Fibroblast of upper back skin (primary cell): ENCODE measurements at places on chromosomes 2 and 18.

DNA sequence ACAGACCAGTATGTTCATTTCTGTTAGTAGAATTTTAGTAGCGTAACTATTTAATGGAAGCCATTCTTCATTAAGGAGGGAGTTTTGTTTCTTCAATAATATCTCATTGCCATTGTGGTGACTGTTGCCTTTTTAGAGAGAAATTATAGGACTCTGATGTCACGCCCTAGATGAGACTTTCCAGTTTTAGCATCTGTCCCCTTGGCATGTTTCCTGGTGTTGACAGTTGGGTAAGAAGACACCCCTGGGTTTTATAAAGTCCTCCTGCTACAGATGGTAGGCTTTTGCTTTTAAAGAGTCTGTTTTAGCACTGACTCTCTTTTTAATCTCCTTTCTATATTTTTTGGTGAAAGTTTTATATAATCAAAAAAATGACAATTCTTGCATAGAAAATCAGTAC, 41.9 kb downstream of the KCNJ3 start:
- DNase-seq, result no peak

DNA sequence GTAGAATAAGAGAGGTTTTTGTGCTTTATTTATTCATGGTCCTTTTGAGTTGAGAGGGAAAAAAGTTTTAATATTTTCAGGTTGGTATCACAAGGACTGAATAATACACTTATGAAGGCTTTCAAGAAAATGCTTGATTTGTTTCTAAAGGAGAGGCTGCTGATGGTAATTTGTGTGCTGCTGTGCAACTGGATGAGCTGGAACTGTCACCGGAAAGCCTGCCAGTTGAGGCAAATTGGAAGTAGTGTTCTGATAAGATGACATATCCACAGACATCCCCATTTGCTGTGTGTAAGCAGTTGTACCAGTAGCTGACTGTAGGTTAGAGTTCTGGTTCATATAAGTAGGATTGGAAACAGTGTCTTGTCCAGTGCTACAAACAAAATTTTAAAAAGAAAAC, 21.6 kb upstream of the CACNB4 start:
- DNase-seq, result no peak

DNA sequence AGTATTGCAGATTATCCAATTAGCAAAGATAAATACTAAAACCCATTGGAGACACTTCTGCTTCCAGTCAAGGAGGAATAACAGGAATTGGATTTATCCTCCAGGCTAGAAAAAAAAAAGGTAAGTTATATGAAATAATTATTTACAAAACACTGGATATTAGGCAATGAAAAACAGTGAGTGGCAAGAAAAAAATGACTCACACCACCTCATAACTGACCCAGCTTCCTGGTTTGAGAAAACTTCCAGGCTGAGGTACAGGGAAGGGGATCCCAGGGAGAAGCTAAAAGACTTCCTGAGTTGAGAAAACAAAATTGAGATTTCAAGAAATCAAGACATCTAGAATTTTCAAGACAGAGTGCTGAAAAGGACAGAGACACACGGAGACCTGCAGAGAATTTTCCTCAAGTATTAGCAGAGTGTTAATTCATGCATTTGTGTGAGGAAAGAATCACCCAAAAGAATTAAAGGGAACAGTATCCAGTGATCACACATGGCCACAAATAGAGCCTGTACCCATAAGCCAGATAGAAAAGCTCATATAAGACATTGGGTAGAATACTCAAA, 17.4 kb downstream of the SRD5A2 start:
- DNase-seq, result no peak

DNA sequence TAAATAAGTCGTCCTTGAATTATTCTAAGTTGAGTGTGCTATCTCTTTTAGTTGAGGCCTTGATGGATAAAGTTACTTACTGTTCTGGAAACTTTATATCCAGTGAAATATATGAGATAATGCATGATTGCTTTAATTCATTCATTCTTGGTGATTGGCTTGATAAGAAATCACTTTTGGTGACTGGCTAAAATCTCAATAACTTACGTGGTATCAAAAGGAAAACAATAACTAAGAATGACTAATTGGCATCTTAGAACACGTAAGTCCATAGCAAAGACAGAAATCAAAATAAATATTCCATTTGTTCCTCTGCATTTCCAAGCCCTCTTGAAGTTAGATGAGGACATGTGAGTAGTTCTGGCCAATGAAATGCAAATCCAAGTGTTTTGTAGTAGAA, 251.6 kb downstream of the NUP35 start:
- no peak for DNase-seq

DNA sequence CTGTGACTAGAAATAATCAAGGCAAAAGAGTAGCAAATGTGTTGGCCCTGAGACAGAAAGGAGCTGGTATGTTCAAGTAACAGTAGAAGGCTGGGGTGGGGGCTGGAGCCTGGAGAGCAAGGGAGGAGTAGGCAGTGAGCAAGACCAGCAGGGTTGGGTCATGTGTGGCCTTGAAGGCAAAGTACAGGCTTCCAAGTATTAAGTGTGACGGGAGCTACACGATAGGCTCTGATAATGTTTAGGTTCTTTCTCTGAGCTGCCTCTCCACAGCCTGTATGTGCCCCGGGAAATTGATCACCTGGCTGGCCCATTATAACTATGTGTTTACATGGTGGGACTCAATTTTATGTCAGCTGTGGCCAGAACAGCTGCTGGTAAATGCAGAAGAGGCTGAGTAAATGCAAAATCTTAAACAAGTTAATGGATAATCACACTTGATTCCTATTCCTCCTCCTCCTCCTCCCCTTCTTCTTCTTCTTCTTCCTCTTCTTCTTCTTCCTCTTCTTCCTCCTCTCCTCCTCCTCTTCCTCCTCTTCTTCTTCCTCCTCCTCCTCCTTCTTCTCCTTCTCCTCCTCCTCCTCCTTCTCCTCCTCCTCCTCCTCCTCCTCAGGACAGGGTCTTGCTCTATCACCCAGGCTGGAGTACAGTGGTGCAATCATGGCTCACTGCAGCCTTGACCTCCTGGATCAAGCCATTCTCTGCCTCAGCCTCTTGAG, 9.3 kb downstream of the IL1F10 start:
- DNase-seq, result no peak

DNA sequence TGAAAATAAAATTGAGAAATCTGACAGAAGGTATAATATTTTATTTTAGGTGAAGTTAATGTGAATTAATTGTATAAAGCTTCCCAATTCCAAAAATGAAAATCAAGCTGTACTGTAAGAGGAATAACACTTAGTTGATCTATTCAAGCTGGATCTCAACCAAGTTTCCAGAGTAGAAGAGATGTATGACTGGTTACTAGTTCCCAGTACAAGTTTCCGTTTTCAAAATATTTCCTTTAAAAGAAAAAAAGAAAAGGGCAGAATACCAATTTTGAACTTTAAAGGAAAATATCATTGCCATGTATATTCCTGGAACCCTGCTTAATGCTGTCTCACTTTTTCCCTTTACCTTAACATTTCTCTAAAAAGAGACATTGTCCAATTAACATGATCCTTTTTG, 308.5 kb downstream of the IRS1 start:
- DNase-seq, result peak; percentile 38

GRCh38 chr2:120820953-120821279, 85.2 kb downstream of the GLI2 start:
- DNase-seq, result peak; percentile 84

DNA sequence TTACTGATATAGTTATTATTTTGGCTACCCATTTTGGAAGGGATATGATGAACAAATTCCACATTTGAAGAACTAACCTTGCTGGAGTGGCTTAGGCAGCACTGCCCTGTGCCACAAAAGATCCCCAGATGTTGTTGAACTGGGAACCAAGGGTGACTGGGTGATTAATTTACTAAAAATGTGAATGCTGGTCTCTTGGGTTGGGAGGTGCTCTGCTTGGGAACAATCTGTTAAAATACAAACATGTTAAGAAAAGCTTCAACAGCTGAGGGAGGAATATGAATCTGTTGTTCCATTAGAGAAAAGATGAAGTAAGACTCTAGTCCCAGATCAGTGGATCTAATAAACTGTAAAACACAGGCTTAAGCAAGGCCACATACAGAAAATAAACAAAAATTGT, 1860.1 kb downstream of the SUCLG1 start:
- no peak for DNase-seq

DNA sequence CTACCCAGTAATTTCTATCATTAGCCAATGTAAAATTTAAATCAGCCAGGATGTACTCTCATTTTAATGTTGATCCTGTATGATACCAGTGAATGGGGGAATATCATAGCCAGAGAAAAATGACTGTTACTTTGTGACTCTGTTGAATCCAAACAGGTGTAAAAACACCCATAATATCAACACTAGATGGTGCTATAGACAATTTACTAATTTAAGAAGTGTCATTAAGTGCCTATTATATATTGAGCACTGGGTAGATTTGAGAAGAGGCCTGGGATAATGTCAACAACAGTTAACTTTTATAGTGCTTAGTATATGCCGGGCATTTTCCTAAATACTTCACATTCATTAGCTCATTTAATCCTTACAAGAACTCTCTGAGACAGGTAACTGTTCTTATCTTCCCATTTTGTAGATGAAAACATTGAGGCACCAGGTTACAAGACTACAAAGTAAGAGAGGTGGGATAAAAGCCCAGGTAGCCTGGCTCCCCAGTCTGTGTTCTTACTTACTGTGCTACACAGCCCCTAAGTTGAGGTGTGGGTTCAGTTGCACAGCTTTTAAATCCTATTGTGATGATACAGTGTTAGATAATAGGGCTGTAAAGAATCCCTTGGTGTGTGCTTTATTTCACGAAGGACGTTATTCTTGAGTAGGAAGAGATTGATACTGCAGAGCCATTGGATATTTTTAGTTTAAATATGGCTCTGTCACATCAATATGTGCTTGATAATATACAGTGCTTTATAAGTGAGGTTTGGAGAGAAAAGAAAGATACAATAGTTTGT, 325.5 kb downstream of the AGPS start:
- DNase-seq, result no peak

DNA sequence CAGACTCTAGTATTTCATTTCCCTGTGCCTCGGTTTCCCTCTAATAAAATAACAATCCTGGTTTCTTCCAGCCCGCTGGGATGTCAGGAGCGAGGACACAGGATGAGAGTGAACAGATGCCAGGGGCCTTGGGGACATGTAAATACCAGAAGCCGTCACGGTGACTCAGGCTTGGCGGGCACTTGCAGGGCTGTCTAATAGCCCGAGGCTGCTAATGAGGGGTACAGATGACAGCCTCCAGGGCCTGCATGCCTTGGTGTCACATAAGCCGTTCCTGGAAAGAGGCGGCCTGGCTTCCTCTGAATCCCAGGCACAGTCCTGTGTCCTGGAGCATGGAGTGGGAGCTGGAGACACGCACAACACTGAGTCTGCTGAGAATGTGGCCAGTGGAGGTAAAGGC, 28.2 kb downstream of the HS1BP3 start:
- DNase-seq, result no peak

GRCh38 chr18:50857694-50858093, 21.2 kb upstream of the ME2 start:
- no peak for DNase-seq

GRCh38 chr2:171893824-171894611, at the start of gene SLC25A12:
SLC25A12 (minus strand) TSS chr2:171894244; CDS start chr2:171894214, 30 bp downstream.
- DNase-seq, result peak; percentile 75

DNA sequence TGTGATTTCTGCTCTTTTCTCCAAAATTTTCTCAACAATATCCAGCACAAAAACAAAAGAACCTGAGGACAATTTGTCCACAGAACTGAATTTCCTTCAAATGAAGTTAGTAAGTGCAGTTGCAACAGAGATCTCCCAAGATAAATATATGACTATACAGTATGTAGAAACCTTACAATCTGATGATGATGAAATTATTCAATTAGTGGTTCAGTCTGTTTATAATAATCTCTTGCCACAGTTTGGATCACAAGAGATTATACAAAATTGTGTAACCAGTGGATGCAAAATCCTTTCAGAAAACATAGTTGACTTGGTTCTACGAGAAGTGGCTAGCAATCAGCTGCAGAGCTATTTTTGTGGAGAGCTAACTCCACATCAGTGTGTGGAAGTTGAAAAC, 68.7 kb downstream of the FSIP2 start:
- DNase-seq, result no peak

DNA sequence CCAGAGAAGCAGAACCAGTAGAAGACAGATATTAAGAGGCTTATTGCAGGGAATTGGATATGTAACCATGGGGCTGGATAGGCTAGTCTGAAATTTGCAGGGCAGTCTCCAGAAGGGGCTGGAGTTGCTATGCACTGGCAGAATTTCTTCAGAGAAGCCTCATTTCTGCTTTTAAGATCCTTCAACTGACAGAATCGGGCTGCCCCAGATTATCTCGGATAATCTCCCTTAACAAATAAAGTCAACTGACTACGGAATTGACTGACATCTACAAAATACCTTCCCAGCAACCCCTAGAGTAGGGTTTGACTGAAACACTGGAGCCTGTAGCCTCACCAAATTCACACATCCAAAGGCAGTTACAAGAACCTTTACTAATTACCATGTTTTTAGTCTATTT, 136.4 kb downstream of the SOCS6 start:
- no peak for DNase-seq

DNA sequence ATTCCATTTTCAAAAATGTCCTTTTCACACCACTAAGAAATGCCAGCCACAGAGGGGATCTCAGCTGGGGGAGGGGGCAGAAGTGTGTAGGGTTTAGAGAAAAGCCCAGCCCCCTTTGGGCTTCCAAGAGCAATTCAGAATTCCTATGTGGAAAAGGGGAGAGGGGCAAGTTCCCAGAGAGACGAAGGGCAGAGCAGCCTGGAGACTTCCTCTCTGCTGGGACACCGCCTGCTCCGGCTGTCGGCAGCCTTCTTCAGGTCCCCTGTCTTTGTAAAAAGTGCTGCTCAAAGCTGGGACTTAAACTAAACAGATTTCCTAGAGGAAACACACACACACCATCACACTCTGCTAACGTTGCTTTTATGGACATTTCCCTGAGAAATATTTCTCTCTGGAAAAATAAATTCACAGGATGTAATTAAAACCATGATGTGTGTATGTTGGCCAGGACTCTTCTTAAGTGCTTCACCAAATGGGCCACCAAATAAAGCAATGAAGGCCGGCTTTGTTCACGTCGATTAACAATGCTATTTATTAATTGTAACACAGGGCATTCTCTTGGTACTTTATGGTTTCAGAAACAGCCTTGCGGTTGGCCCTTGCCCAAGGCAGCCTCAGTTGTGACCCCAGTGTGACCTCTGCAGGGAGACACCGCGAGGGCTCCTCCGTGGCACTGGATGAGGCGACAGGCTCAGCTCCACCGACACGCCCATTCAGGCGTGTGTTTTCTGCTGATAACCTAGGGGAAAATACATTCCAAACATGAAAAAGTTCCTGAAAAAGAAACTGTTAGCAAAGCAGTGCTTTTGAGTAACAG, 5.6 kb upstream of the ASB1 start:
- DNase-seq, result no peak

GRCh38 chr18:23662309-23663263, at the start of gene ANKRD29:
ANKRD29 (minus strand) TSS chr18:23662911; CDS start chr18:23662730, 181 bp downstream.
- no peak for DNase-seq

GRCh38 chr2:190137561-190137960, 75.0 kb upstream of the MSTN start:
- DNase-seq, result peak; percentile 50

DNA sequence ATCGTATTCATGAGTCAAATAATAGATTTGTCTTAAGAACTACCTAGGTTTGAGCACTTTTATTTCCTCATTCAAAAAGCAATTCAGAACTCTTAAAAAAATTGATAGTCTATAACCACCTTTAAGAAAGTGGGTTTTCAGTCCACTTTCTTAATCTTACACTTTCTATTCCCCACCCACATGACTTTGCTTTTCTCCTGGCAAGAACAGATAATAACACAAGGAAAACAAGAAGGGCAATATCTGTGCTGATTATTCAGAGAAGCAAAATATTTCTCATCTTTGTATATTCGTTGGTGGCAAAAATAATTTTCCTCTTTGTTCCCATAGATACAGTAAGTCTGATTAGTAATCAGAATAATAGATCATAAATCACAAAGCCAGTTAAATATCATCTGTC, 130.6 kb upstream of the DNAJC10 start:
- no peak for DNase-seq
